Breast epithelium (tissue), 4 donors: ENCODE measurements at places on chromosomes 4 and X. TPM values are rescaled to one million over a fixed set of nuclear protein-coding genes. Genes with fewer than 3 reads are reported as not detected.

DNA sequence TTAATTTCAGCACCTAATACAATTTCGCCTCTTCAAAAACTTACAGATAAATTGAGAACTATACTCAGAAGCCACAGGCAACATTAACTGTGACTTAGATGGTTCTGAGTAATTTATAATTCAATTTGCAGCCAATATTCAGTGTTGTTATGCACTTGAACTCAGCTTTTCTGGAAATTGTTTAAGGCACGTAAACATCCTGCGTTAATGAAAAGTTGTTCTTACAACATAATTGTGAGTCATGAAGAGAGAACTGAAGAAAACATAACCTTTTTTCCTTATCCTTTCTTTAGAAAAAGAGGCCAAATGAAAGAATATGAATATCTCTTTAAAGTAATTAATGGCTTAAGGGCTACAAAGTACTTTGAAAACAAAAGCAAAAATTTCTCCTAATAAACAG lies 16.6 kb upstream of the H2AZ1 start:
- H3K27me3 ChIP-seq, result no peaks in the 10 kb centered on the region
- H3K36me3 ChIP-seq, result no peaks in the 10 kb centered on the region
- no peak overlapping the region for H3K4me3 ChIP-seq
- H3K4me1 ChIP-seq, result no peaks in the 10 kb centered on the region
- no peak for DNase-seq

GRCh38 chr4:40514497-40514951 lies 115.1 kb downstream of the RBM47 start:
- H3K4me1 ChIP-seq, result no peaks in the 10 kb centered on the region
- no peak for DNase-seq
- no peak overlapping the region for H3K4me3 ChIP-seq
- no peaks in the 10 kb centered on the region for H3K27me3 ChIP-seq

GRCh38 chr4:17072483-17072882 lies 174.0 kb upstream of the LDB2 start:
- no peak for DNase-seq
- no peaks in the 10 kb centered on the region for H3K27me3 ChIP-seq
- no peaks in the 10 kb centered on the region for H3K36me3 ChIP-seq
- H3K4me1 ChIP-seq, result no peaks in the 10 kb centered on the region
- no peak overlapping the region for H3K27ac ChIP-seq

GRCh38 chr4:26861434-26862186 lies 969 bp downstream of the STIM2 start:
- no peaks in the 10 kb centered on the region for H3K4me1 ChIP-seq
- no peaks in the 10 kb centered on the region for H3K27me3 ChIP-seq
- no peaks in the 10 kb centered on the region for H3K36me3 ChIP-seq
- peak overlapping the region; percentile 92 for H3K27ac ChIP-seq

GRCh38 chr4:16289897-16290554 lies 63.8 kb upstream of the TAPT1 start:
- no peak overlapping the region for H3K27ac ChIP-seq
- no peaks in the 10 kb centered on the region for H3K36me3 ChIP-seq
- DNase-seq, result no peak
- H3K4me1 ChIP-seq, result no peaks in the 10 kb centered on the region
- H3K27me3 ChIP-seq, result no peaks in the 10 kb centered on the region

- H3K27me3 ChIP-seq, result no peaks in the 10 kb centered on the region
- no peak overlapping the region for H3K4me3 ChIP-seq
- H3K36me3 ChIP-seq, result no peaks in the 10 kb centered on the region
- H3K27ac ChIP-seq, result no peak overlapping the region
These were observed 719.5 kb upstream of the SLIT2 start for GRCh38 chr4:19531906-19532848.

DNA sequence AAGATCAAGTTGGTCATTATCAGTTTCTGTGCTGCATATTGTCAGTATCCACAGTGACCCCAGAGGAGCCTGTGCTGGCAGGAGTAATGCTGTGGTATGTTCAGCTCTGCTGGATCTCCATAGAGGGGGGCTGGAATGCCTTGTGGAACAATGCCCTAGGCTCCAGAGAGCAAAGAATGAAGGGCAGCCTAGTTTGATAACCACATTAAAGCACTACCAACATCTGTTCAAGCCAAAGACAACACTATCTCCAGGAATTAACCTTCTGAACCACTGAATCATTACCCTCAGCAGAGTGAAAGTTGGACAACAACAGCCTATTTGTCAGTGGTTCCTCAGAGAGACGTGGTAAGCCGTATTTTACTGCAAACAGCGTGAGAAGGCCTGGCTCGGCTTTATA lies 192.3 kb upstream of the CXorf66 start:
- no peaks in the 10 kb centered on the region for H3K4me1 ChIP-seq
- H3K27me3 ChIP-seq, result no peaks in the 10 kb centered on the region

DNA sequence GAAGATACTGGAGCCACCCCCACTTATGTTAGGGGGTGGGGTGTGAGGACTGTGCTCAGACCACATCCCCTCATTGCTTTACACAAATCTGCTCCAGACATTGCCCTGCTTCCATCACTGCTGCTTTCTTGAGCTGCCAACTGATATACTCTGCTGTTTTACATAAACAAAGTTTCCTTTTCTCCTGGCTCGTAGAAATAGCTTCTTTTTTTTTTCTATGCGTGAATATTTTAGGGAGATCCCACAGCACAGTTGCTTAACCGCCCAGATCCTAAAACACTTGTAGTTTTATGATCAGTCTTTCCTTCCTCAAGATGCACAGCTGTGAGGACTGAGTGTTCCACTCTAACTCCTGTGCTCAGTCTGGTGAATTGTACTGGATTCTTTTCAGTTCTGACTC lies 768.4 kb downstream of the PCDH18 start:
- H3K27ac ChIP-seq, result no peak overlapping the region
- H3K36me3 ChIP-seq, result no peaks in the 10 kb centered on the region
- H3K27me3 ChIP-seq, result no peaks in the 10 kb centered on the region
- no peak overlapping the region for H3K4me3 ChIP-seq

DNA sequence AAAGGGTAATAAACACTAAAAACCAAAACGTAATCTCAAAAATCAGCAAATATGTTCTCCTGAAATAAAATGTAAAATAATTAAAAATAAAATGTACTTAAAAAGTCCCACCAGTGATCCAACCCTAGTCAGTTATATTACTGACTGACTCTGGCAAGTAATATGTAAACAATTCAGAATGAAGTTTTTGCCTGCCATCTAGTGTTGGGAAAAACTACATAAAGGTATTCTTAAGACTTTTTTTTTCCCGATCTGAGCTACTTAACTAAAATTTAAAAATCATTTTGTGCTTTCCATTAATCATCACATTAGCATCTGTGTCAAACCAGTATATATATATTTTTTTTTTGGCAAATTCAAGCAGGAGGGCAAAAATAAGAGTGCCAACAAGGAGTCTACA lies 24.0 kb downstream of the RCHY1 start:
- no peak overlapping the region for H3K27ac ChIP-seq
- no peaks in the 10 kb centered on the region for H3K4me1 ChIP-seq
- H3K4me3 ChIP-seq, result no peak overlapping the region
- no peak for DNase-seq
- no peaks in the 10 kb centered on the region for H3K27me3 ChIP-seq

DNA sequence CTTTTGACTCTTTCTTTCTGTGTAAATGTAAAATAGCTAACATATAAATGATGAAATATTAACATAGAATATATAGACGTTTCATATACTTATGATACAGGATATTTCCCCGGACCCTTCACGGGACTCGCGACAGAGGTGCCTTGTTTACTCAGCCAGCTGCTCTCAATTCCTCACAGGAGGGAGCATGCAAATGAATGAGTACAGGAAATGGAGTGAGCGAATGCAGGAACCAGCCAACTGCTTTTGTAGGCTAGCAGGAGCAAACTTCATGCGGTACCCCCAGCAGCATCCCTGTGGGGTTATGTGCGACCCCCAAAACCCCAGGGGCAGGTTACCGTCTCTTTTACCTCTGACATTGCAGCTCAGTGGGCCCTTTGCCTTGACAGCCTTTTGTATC lies 110.3 kb upstream of the PDHA2 start:
- H3K4me1 ChIP-seq, result no peaks in the 10 kb centered on the region
- no peaks in the 10 kb centered on the region for H3K36me3 ChIP-seq
- no peaks in the 10 kb centered on the region for H3K27me3 ChIP-seq
- H3K27ac ChIP-seq, result no peak overlapping the region

- no peaks in the 10 kb centered on the region for H3K4me1 ChIP-seq
- H3K27me3 ChIP-seq, result no peaks in the 10 kb centered on the region
- no peaks in the 10 kb centered on the region for H3K36me3 ChIP-seq
- no peak for DNase-seq
These were observed 168.8 kb downstream of the RCHY1 start for GRCh38 chr4:75345423-75345822.

- DNase-seq, result no peak
- no peak overlapping the region for H3K27ac ChIP-seq
These were observed 247.4 kb downstream of the ADGRA3 start for GRCh38 chr4:22268350-22269025.

- H3K27ac ChIP-seq, result no peak overlapping the region
- H3K36me3 ChIP-seq, result no peaks in the 10 kb centered on the region
- H3K4me3 ChIP-seq, result no peak overlapping the region
- no peaks in the 10 kb centered on the region for H3K4me1 ChIP-seq
- no peaks in the 10 kb centered on the region for H3K27me3 ChIP-seq
- no peak for DNase-seq
These were observed 20.9 kb upstream of the NDNF start for GRCh38 chr4:121093261-121093660.

GRCh38 chr4:36399762-36400353 lies 118.4 kb downstream of the DTHD1 start:
- H3K27me3 ChIP-seq, result no peaks in the 10 kb centered on the region
- no peak for DNase-seq
- no peak overlapping the region for H3K4me3 ChIP-seq

- H3K36me3 ChIP-seq, result no peaks in the 10 kb centered on the region
- no peaks in the 10 kb centered on the region for H3K27me3 ChIP-seq
- no peaks in the 10 kb centered on the region for H3K4me1 ChIP-seq
- DNase-seq, result no peak
These were observed 118.4 kb upstream of the MED14 start for GRCh38 chrX:40853816-40854123.

- H3K27ac ChIP-seq, result no peak overlapping the region
- no peaks in the 10 kb centered on the region for H3K27me3 ChIP-seq
- no peaks in the 10 kb centered on the region for H3K4me1 ChIP-seq
- no peak for DNase-seq
- H3K4me3 ChIP-seq, result no peak overlapping the region
These were observed 44.3 kb upstream of the ARHGAP24 start for GRCh38 chr4:85430697-85431096.

DNA sequence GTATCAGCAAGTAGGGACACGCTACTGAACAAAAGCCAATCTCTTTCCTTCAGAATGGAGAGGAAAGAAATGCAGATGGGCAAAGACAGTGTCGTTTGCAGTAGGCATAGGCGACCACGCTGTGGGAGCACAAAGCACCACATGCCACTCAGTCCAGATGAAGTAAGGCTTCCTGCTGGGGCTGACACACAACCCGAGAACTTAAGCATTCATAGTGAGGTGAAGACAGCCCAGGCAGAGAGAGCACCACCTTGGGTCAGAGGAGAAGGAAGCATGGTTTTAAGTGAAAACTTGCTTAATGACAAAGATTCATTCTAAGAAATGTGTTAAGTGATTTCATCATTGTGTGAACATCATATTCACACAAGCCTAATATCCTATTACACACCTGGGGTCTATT lies 238.8 kb downstream of the MGST2 start:
- no peaks in the 10 kb centered on the region for H3K36me3 ChIP-seq
- no peak overlapping the region for H3K4me3 ChIP-seq
- no peak for DNase-seq
- H3K27ac ChIP-seq, result no peak overlapping the region
- no peaks in the 10 kb centered on the region for H3K4me1 ChIP-seq
- H3K27me3 ChIP-seq, result no peaks in the 10 kb centered on the region

DNA sequence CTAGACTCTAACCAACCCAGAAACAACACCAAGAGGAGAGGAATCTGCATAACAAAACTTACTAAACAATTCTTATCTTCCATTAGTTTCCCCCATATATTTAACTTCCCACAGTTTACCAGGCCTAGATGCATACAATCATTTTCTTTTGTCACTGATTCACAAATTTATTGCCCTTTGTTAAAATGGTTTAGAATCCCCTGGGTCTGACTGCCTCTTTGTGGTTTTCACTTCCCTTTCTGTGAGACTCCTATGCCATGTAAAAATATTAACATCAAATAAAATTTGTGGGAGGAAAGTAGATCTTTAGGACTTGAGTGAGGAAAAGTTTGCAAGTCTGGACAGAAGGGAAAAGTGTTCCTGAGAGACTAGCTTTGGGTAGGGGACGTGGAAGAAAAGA lies 393.8 kb upstream of the CNKSR2 start:
- H3K27me3 ChIP-seq, result peaks cover 12% of the 10 kb centered on the region
- H3K27ac ChIP-seq, result no peak overlapping the region
- no peaks in the 10 kb centered on the region for H3K4me1 ChIP-seq
- no peak for DNase-seq
- no peaks in the 10 kb centered on the region for H3K36me3 ChIP-seq

DNA sequence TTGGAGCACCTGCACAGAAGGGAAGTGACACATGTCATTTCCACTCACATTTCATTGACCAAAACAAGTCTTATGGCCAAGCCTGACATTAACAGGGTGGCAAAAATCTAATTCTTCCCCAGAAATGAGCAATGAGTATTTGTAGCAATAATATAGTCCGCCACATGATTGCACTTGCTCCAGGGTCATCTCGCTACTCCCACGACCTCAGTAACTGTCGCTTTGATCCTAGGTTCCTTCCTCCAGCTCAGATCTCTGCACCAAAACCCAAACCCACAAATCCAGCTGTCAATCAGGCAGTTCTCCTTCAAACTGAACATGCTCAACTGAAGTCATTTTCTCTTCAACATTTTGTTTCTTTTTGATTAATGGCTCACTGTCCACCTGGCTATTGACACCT lies 25.2 kb upstream of the PTTG2 start:
- H3K27me3 ChIP-seq, result no peaks in the 10 kb centered on the region
- no peak for DNase-seq
- no peak overlapping the region for H3K27ac ChIP-seq
- H3K36me3 ChIP-seq, result no peaks in the 10 kb centered on the region

- no peak overlapping the region for H3K27ac ChIP-seq
- H3K4me3 ChIP-seq, result no peak overlapping the region
- H3K36me3 ChIP-seq, result no peaks in the 10 kb centered on the region
These were observed 5.5 kb upstream of the ING2 start for GRCh38 chr4:183499389-183499788.

- no peaks in the 10 kb centered on the region for H3K36me3 ChIP-seq
- no peak overlapping the region for H3K4me3 ChIP-seq
- DNase-seq, result no peak
- H3K27me3 ChIP-seq, result no peaks in the 10 kb centered on the region
- no peaks in the 10 kb centered on the region for H3K4me1 ChIP-seq
These were observed 8.4 kb upstream of the FHL1 start for GRCh38 chrX:136138939-136139338.

Gene GYPE
- total RNA-seq, result 0.66 TPM

Gene SULT1B1
- 0.88 TPM for total RNA-seq

Gene CFI
- total RNA-seq, result 32.1 TPM

Gene RASGEF1B
- 16.4 TPM for total RNA-seq

Gene WWC2
- 40.3 TPM for total RNA-seq

Gene OPHN1
- 14.6 TPM for total RNA-seq

Gene ETDB
- not detected for total RNA-seq

Gene GRPR
- 6.2 TPM for total RNA-seq

Gene LPAR4
- total RNA-seq, result 0.32 TPM

Gene MAGED4
- total RNA-seq, result 7.5 TPM

Gene MPP1
- 19.3 TPM for total RNA-seq

Gene MAGEA9B
- not detected for total RNA-seq

Gene SHROOM3
- 100 TPM for total RNA-seq

Gene MEPE
- not detected for total RNA-seq

Gene SLC39A8
- total RNA-seq, result 31.8 TPM

Gene CXorf49
- not detected for total RNA-seq

Gene KCTD8
- total RNA-seq, result 0.48 TPM
